ENCODE measurements at places on chromosomes 13 and 19.

DNA sequence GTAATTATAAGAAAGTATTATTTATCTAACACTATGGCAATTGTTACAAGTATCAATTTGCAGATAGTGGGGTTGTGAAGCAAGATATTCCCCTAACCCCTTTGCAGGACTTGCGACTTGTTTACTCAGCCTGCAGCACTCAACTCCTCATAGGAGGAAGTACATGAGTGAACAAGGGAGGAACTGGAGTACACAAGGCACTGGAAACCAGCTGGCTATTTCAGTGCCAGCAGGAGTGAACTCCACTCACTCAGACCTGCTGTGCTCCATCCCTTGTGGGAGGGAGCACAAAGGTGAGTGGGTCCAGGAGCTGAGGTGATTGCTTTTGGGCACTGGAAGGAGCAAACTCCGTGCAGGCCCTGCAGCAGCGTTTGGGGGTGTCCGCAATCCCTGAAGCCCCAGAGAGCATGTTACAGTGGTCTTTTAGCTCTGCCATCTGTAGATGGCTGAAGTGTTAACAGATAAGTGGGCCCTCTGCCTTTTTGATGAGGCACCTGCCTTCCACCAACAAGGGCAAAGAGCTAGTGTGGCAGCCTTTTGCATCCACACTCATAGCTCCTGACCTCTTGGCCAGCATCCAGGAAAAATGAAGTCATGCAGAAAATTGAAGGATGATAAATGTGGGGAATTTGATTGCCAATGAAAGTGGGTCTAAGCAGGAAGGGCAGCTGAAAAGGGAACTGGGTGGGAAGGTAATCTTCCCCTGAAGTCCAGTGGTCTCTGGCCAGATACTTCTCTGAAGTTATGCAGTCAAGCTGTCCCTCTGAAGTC, 802.2 kb upstream of the MIR17HG start:
- DNase-seq, result no peak

GRCh38 chr13:78604782-78605611, 1.6 kb upstream of the POU4F1 start:
- DNase-seq, result no peak

DNA sequence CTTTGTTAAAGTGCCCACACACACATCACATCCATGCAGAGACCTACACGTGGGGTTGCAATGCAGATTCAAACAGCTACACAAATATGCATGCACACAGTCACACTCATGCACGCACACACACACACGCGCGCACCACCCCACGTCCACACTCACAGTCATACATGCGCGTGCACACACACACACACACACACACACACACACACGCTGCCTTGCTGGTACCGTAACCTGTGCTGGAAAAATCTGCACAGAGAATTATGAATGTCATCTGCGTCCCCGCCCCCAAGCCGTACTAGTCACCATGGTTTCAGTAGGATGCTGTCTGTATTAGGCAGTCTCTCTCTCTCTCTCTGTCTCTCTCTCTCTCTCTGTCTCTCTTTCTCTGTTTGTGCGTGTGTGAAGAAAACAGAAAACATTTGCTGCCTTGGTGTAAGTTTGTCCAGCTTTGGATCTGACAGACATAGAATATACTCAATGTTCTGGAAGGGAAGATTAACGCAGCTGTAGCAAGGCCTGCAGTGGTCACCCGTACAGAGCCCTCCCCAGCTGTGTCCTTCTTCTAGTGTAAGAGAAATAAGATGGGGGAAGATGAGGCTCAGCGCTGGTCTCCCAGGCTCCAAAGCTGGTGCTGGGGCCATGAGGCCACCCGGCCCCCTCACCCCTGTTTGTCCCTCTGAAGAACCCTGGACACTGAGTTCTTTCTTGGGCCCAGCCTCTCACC, 26.4 kb upstream of the DPP9 start:
- DNase-seq, result no peak

DNA sequence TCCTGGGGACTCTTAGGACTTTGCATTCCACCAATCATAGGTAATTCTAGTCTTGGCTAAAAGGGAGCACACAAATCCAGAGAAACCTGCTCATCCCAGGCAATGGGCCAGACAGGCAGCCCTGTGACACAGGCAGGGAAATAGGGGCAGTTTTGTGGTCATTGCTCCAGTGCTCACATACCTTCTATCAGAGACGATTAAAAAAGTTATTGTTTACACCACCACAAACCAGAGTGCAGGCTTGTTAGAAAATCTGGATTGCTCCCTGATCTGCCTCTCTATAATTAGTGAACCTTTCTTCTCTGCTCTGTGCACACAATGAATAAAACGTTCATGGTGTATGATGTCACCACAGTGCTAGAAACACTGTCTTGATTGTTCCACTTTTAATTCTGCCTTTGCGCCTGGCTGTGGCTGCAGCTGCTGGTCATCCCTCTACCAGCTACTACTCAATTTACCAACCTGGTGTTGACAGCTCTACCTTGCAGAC, 121.6 kb upstream of the SPATA13 start:
- DNase-seq, result peak; percentile 52

DNA sequence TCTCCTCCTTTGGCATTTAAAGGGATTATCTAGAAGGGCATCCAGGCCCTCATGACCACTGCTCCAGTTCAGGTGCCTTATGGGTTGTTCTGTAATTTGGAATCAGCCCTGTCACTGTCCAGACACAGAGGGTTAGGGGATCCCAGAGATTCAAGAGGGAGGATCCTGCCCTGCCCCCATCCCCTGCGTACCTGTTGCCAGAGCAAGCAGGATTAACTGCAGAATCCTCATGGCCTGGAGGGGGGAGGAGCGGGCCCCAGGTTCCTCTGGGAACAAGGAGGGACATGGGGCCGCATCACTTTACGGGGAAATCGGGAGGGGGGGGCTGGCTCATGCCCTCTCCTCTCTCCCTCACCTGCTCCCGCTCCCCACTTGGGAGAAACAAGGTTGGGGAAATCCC, 1.0 kb downstream of the KLK11 start:
- DNase-seq, result no peak

Data from fibroblast of upper back skin (primary cell).